ENCODE measurements at places on chromosomes 5 and 9.

DNA sequence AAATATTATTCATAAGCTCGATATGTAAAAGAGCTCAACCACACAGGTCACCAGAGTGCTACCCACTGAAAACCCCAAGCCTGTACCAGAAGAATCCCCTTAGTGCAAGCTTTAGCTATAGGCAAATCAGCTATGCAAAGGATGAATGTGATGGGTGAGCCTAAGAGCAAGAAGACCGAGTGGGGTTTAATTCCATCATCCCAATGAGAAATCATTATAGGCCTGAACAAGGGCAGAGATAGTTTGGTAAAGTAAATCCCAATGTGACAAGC, 21.8 kb downstream of the ELOVL7 start:
- no peak overlapping the region for H3K4me3 ChIP-seq
- H3K4me1 ChIP-seq, result no peaks in the 10 kb centered on the region
- H3K27me3 ChIP-seq, result no peaks in the 10 kb centered on the region

GRCh38 chr9:8907868-8908267, 1108.3 kb upstream of the DMAC1 start:
- H3K36me3 ChIP-seq, result no peaks in the 10 kb centered on the region
- no peak overlapping the region for H3K27ac ChIP-seq
- H3K4me1 ChIP-seq, result no peaks in the 10 kb centered on the region
- no peaks in the 10 kb centered on the region for H3K27me3 ChIP-seq
- no peak for DNase-seq
- H3K4me3 ChIP-seq, result no peak overlapping the region

GRCh38 chr9:114430457-114430856, 42.7 kb upstream of the AKNA start:
- no peak for DNase-seq
- H3K36me3 ChIP-seq, result no peaks in the 10 kb centered on the region
- H3K27me3 ChIP-seq, result no peaks in the 10 kb centered on the region
- no peak overlapping the region for H3K4me3 ChIP-seq
- H3K27ac ChIP-seq, result no peak overlapping the region

DNA sequence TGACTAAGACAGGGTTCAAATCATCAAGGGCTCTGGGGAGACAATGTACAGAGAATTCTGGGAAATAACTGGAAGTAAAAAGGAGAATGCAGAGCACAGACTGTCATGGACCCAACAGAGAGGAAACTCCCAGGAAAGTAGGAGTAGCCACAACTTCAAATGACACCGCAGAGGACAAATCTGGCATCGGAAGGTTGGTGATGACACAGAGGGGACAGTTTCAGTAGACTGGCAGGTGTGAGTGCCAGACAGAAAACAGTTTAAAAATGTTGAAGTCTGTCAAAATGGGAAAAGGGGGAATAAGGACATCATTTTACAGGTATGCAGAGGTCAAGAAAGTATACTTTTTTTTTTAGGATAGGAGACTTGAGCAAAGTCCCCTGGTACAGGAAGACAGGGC, 70.2 kb downstream of the EPB41L4A start:
- H3K27me3 ChIP-seq, result no peaks in the 10 kb centered on the region
- no peak overlapping the region for H3K27ac ChIP-seq
- H3K4me3 ChIP-seq, result no peak overlapping the region
- no peaks in the 10 kb centered on the region for H3K36me3 ChIP-seq
- peaks cover 17% of the 10 kb centered on the region for H3K4me1 ChIP-seq

GRCh38 chr5:96584712-96585111, 77.5 kb upstream of the CAST start:
- H3K36me3 ChIP-seq, result no peaks in the 10 kb centered on the region
- H3K27me3 ChIP-seq, result no peaks in the 10 kb centered on the region
- no peak for DNase-seq
- no peak overlapping the region for H3K4me3 ChIP-seq
